ENCODE measurements at places on chromosomes 2 and 18.

GRCh38 chr18:55778788-55779690 is 191.0 kb upstream of the TCF4 start:
- peak; percentile 71 for DNase-seq

GRCh38 chr2:28185153-28185552 is 207.5 kb upstream of the FOSL2 start:
- no peak for DNase-seq

DNA sequence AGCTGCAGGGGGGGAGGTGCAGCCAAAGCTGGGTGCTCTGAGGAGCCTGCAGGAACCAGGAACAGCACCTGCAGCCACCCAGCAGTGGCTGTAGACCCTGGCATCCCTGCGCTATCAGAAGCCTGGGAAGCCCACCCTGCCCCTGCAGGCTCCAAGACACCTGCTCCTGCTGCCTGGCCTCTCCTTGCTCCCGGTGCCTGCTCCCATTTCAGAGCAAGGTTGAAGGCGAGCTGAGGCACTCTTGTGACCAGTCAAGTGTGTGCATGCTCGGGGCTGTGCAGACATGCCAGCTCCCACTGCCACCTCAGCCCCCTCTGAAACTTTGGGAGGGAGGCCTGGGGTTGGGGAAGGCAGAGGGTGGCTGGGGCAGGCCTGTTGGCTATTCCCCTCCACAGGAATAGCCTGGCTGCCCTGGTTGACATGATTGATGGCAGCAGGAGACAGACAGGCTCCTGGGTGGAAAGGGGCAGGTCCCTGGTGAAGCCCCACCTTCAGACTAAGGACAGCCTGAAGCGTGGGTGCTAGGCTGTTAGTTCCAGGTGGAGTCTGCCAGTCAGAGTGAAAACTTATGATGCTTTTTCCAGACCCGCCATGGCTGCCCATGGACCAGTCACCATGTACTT is 151.4 kb downstream of the MBD5 start:
- no peak for DNase-seq

GRCh38 chr2:172109256-172109987 is 6.7 kb upstream of the DLX2 start:
- no peak for DNase-seq

- DNase-seq: peak; percentile 64
Observed at GRCh38 chr2:64932371-64933216, 56.6 kb upstream of the SLC1A4 start.

- DNase-seq: peak; percentile 28
Observed at GRCh38 chr18:2656237-2656980, 883 bp downstream of the SMCHD1 start.

GRCh38 chr2:200005675-200006074 is 50.3 kb downstream of the MAIP1 start:
- no peak for DNase-seq

- no peak for DNase-seq
Observed at GRCh38 chr2:15943378-15944280, 3.3 kb downstream of the MYCN start.

GRCh38 chr2:131077182-131077846 is 15.9 kb downstream of the FAM168B start:
- DNase-seq: no peak

DNA sequence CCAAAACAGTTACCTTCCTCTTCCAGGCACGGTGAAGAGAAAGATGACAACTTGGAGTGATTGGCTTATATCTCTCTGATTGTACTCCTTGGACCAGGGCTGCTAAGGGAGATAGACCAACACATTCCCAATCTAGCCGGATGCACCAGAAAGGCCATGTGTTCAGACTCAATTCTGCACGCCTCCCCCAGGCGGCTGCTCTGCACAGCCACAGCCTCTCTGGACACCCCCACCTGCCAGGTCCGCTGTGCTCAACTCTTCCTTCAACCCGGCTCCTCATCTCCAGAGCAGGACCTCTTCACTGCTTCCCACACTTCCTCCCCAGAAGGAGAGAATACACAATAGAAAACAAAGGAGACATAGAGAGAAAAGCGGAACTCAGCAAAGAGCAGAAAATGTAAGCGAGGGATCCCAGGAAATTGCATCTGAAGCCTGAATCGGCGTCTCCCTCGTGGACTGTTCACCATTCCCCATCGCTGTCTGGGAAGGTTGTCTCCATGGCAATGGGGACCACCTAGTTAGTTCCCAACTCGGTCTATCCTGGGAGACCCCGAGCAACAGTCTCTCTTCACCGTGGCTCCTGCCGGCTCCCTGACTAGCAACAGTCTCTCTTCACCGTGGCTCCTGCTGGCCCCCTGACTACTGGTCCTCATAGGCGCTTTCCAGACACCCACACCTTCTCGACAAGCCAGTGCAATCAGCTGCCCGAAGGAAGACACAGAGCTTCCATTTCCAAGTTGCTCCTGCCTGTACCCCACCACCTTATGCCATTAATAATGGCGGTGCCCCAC is 361.7 kb upstream of the MYT1L start:
- no peak for DNase-seq

DNA sequence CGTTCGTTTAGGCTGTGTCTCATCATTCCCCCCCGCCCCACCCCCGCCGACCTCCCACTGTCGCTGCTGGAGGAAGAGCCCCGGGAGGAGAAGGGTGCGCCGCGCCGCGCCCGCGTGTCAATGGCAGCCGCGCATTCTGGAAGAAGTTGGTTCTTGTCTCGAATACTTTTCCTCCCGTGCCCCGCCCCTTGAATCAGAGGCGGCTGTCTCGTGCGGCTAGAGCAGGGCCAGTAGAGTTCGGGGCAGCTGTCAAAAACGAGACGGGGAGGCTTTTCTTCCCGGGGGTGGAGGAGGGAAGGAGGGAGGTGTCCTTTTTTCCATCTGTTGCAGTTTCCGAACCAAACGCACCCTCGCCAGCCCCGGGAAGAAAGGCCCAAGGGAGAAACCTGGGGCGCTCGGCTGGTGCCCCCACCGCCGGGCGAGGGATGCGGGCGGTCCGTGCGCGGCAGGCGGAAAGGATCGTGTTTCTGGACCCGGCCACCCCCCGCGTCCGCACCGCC is 410 bp upstream of the TGIF1 start:
- no peak for DNase-seq

DNA sequence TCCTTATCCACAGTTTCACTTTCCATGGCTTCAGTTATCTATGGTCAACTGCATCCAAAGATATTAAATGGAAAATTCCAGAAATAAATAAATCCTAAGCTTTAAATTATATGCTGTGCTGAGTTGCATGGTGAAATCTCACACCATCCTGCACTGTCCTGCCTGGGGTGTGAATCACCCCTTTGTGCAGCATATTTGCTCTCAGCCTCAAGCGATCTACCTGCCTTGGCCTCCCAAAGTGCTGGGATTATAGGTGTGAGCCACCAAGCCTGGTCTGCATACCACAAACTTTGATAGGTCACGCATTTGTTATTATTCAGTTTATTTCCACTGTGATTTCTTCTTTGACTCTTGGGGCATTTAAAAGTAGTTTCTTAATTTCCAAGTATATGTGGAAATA is 117.2 kb downstream of the SPIRE1 start:
- no peak for DNase-seq

All from naive B cell (primary cell).